ENCODE measurements at places on chromosomes 12 and 14. TPM values are rescaled to one million over a fixed set of nuclear protein-coding genes. Genes with fewer than 3 reads are reported as not detected.

FAR2 gene
- total RNA-seq, result 13.6 TPM

DNA sequence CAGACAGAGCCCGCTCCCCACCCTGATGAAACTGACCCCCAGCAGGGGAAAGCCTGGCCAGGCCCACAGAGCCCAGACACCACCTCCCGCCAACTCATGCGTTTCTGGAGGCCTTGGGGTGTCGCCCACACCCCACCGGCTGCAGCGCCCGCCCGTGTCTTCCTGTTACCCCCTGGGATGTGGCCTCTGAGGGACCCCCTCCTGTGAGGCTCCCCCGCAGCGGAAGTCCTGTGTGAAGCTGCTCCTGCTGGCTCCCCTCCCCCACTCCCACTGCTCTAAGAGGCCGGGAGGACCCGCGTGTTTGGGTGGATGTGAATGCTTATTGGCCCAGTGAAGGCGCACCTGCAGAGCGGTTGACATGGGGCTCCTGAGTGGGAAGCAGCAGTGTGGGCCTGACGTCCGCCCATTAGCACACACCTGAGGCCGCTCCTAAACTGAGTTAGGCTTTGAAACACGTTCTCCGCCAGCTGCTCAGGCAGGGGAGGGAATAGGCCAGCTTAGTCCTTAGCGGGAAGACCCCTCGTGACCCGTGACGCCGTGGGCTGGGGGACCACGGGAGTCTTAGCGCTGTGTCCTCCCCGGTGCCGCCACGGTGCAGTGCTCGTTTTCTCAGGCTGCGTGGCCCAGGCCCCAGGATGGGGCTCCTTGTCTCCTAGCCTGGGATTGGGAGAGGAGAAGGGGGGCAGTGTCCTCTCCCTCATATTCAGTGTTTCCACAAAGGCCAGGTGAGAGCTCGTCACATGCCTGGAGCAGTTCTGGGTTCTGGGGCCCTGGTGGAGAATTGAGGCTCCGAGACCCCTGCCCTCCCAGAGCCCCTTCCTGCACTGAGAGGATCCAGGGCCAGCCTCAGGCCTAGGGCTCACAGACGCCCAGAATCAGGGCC lies 323.4 kb upstream of the SFSWAP start:
- no peaks in the 10 kb centered on the region for H3K36me3 ChIP-seq
- H3K27me3 ChIP-seq, result peaks cover 14% of the 10 kb centered on the region
- no peak for DNase-seq
- H3K27ac ChIP-seq, result no peak overlapping the region
- no peak overlapping the region for H3K4me3 ChIP-seq

- no peak overlapping the region for H3K27ac ChIP-seq
- no peak for DNase-seq
- no peak overlapping the region for H3K4me3 ChIP-seq
- H3K4me1 ChIP-seq, result no peaks in the 10 kb centered on the region
These were observed 55.8 kb upstream of the CLEC14A start for GRCh38 chr14:38311655-38312054.

DNA sequence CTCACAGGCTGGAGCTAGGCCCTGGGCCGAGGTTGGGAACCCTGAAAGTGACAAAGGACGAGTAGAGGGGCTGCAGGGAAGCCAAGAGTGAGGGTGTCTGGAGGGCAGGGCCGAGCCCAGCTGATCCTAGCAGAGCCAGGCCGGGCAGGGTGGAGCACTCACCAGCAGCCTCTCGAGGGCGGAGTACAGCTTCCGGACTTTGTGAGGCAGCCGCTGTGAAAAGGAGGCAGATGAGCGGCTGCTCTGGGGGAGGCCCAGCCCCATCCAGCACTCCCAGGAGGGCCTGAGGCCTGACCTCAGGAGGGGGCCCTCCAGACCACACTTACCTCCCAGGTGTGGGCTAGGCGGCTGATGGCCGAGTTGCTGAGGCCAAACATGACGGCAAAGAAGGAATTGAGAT lies 14.7 kb upstream of the ENDOU start:
- H3K27me3 ChIP-seq, result peaks cover 11% of the 10 kb centered on the region
- H3K4me1 ChIP-seq, result peaks cover 15% of the 10 kb centered on the region
- no peak overlapping the region for H3K27ac ChIP-seq
- no peak for DNase-seq

CD69 gene
- total RNA-seq, result not detected

DNA sequence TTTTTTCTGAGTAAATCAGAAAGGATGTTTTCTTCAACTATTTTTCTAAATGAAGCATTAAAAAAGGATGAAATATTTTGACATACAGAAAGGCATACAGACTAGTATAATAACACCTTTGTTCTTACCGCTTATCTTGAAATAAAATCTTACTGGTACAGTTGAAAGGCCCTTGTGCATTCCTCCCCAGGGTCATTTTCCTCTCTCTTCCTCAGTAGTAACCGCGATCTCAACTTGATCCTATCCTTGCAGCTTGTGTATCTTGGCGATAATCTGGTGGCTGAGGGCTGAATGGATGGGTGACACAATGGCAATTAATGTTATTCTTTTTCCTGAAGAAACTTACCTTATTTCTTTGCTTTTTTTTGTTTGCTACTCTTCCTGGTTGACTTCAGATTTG lies 18.5 kb downstream of the GAS2L3 start:
- peaks cover 44% of the 10 kb centered on the region for H3K4me1 ChIP-seq
- H3K27me3 ChIP-seq, result no peaks in the 10 kb centered on the region
- DNase-seq, result no peak
- H3K36me3 ChIP-seq, result peaks cover 32% of the 10 kb centered on the region

GRCh38 chr12:54428050-54429013 lies 9.3 kb upstream of the ITGA5 start:
- H3K27me3 ChIP-seq, result peaks cover 49% of the 10 kb centered on the region
- DNase-seq, result no peak
- H3K36me3 ChIP-seq, result no peaks in the 10 kb centered on the region

CMTM5 gene
- 3.1 TPM for total RNA-seq

GRCh38 chr12:110134691-110135411 lies 10.7 kb downstream of the IFT81 start:
- DNase-seq, result no peak
- no peaks in the 10 kb centered on the region for H3K4me1 ChIP-seq
- H3K27ac ChIP-seq, result no peak overlapping the region
- H3K27me3 ChIP-seq, result no peaks in the 10 kb centered on the region

DDN gene
- total RNA-seq, result 0.64 TPM

SPTB gene
- 0.18 TPM for total RNA-seq

GRCh38 chr12:76587428-76588178 lies 28.0 kb upstream of the OSBPL8 start:
- no peak overlapping the region for H3K4me3 ChIP-seq
- no peaks in the 10 kb centered on the region for H3K4me1 ChIP-seq
- no peak overlapping the region for H3K27ac ChIP-seq
- H3K27me3 ChIP-seq, result no peaks in the 10 kb centered on the region

DBX2 gene
- not detected for total RNA-seq

DNA sequence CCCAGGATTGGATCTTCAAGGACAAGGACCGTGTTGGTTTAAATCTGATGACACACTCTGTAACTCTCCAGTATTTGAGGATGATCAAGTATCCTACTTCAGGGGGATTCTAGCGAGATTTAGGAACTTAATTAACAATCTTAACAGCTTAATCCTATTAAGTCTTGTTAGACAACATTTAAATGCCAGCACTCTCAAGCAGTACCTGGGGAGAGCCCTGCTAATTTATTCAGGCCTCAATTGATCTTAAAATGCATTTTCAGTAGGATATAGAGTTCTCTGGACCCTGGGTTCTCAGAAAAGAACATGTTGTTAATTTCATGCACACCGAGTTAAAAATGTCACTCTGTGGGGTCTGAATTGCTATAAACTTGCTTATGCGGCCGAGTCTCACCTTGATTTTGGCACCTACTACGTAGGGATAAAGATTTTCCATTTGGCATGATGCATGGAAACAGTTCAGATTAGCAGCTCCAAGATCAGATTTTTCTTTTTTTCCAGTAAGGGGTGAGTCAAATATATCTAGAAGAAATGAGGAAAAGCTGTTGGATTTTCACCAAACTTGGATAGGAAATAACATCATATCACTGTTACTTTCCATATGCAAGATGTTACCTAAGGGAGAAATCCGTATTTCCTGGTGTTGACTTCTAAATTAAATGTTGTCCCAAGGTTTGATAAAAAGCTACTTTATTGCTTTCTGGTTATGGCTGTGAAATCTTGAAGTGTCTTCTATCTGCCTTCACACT lies 76.1 kb downstream of the SLC24A4 start:
- peaks cover 6% of the 10 kb centered on the region for H3K27me3 ChIP-seq
- no peaks in the 10 kb centered on the region for H3K36me3 ChIP-seq
- no peak for DNase-seq
- no peak overlapping the region for H3K4me3 ChIP-seq
- no peak overlapping the region for H3K27ac ChIP-seq
- H3K4me1 ChIP-seq, result no peaks in the 10 kb centered on the region

DNA sequence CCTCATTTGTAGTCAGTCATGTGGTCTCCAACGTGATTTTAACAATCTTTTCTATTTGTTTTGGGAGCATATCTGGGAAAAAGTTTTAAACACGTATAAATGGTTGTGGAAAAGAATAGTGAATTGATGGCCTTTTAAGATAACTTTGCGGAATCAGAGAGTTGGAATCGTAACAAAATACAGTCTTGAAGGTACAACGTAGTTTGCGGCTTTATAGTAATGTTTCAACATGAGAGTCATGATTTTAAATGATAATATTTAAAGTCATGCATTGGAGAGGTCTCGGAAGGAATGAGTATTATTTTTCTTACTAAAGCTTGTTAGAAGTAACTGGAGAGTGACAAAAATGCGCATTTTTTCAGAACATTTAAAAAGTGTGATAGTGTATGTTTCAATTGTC lies 1.6 kb downstream of the AEBP2 start:
- H3K4me3 ChIP-seq, result peak overlapping the region; percentile 99
- H3K27ac ChIP-seq, result peak overlapping the region; percentile 98
- DNase-seq, result no peak
- peaks cover 12% of the 10 kb centered on the region for H3K36me3 ChIP-seq

DHRS2 gene
- total RNA-seq, result not detected

CIPC gene
- 28.7 TPM for total RNA-seq

- no peaks in the 10 kb centered on the region for H3K4me1 ChIP-seq
- no peak overlapping the region for H3K27ac ChIP-seq
- H3K27me3 ChIP-seq, result peaks cover 23% of the 10 kb centered on the region
- H3K4me3 ChIP-seq, result no peak overlapping the region
- no peak for DNase-seq
These were observed 461.0 kb downstream of the FOXG1 start for GRCh38 chr14:29227631-29228030.

- H3K4me1 ChIP-seq, result peaks cover 6% of the 10 kb centered on the region
- H3K27ac ChIP-seq, result no peak overlapping the region
- H3K27me3 ChIP-seq, result no peaks in the 10 kb centered on the region
- DNase-seq, result no peak
These were observed 15.4 kb downstream of the MON2 start for GRCh38 chr12:62481843-62482540.

GRCh38 chr12:48556631-48557030 lies 13.2 kb downstream of the LALBA start:
- peaks cover 2% of the 10 kb centered on the region for H3K36me3 ChIP-seq
- H3K4me3 ChIP-seq, result no peak overlapping the region

- no peaks in the 10 kb centered on the region for H3K4me1 ChIP-seq
- H3K27ac ChIP-seq, result no peak overlapping the region
- no peak for DNase-seq
These were observed 13.1 kb downstream of the RERG start for GRCh38 chr12:15208140-15208539.

DNA sequence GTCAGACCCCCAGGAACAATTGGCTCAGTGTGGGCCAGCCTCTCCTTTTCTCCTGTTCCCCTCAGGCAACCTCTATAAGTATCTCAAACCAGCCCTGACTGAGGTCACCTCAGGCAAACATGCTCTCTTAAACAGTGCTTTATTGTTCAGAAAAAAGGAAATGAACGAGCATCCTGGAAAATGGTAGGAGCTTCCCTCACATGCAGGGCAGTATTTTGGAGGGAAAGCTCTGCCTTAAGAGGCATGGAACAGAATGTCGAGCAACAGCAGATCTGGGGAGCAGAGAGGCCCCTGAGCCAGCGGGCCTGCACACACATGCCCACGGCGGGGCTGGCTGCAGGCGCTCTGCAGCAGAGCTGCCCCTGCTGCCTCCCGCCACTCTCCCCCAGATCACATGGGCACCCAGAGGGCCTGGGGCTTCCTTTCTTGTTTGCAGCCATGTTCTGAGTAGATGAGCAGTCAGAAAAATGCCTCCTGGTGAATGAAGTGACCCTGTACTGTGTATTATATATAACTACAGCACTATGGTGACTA lies 42.0 kb downstream of the MOK start:
- H3K36me3 ChIP-seq, result no peaks in the 10 kb centered on the region
- peaks cover 28% of the 10 kb centered on the region for H3K4me1 ChIP-seq
- H3K27me3 ChIP-seq, result no peaks in the 10 kb centered on the region
- H3K27ac ChIP-seq, result peak overlapping the region; percentile 93
- peak overlapping the region; percentile 38 for H3K4me3 ChIP-seq
- DNase-seq, result peak; percentile 60

TAS2R42 gene
- total RNA-seq, result not detected

DNA sequence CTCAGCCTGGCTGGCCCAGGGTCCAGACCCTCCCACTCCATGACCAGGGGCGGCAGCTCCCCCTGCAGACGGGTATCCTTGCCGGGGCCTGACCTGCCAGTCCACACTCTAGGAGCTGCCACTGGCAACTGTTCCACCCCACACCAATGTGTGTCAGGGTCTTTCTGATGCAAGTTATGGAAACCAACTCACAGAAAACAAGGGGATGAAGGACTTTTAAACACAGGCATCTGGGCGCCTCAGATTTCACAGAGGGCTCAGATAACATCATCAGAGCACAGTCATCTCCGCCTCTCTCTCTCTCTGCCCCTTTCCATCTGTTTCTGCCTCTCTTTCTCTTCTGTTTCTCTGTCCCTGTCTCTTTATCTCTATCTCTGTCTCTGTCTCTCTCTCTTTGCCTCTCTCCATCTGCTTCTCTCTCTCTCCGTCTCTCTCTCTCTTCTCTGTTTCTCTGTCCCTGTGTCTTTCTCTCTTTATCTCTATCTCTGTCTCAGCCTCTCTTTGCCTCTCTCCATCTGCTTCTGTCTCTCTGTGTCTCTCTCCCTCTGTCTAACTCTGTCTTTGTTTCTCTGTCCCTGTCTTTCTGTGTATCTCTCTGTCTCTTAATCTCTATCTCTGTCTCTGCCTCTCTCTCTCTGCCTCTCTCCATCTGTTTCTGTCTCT lies 67.4 kb upstream of the FBRSL1 start:
- no peak overlapping the region for H3K27ac ChIP-seq
- no peaks in the 10 kb centered on the region for H3K36me3 ChIP-seq
- peak overlapping the region; percentile 11 for H3K4me3 ChIP-seq
- peaks cover 85% of the 10 kb centered on the region for H3K27me3 ChIP-seq
- DNase-seq, result peak; percentile 38

ZC2HC1C gene
- 1.9 TPM for total RNA-seq

GRCh38 chr12:114165921-114166320 lies 199.8 kb upstream of the RBM19 start:
- DNase-seq, result no peak
- H3K27ac ChIP-seq, result no peak overlapping the region
- no peak overlapping the region for H3K4me3 ChIP-seq
- peaks cover 83% of the 10 kb centered on the region for H3K27me3 ChIP-seq

STAC3 gene
- total RNA-seq, result 3.8 TPM

- H3K4me1 ChIP-seq, result no peaks in the 10 kb centered on the region
- H3K4me3 ChIP-seq, result no peak overlapping the region
- no peaks in the 10 kb centered on the region for H3K36me3 ChIP-seq
- no peak overlapping the region for H3K27ac ChIP-seq
- DNase-seq, result no peak
These were observed 84.3 kb downstream of the PLCZ1 start for GRCh38 chr12:18653465-18653864.

Measured in neural crest cell (in vitro differentiated cells).